ENCODE measurements at places on chromosomes 4 and X. TPM values are rescaled to one million over a fixed set of nuclear protein-coding genes. Genes with fewer than 3 reads are reported as not detected.

GRCh38 chr4:16118090-16118489, 34.3 kb upstream of the PROM1 start:
- no peak for DNase-seq

The TMPRSS11A gene
- not detected for total RNA-seq

The KLB gene
- 2.3 TPM for total RNA-seq

The IL21 gene
- total RNA-seq, result not detected

The PRR27 gene
- total RNA-seq, result not detected

DNA sequence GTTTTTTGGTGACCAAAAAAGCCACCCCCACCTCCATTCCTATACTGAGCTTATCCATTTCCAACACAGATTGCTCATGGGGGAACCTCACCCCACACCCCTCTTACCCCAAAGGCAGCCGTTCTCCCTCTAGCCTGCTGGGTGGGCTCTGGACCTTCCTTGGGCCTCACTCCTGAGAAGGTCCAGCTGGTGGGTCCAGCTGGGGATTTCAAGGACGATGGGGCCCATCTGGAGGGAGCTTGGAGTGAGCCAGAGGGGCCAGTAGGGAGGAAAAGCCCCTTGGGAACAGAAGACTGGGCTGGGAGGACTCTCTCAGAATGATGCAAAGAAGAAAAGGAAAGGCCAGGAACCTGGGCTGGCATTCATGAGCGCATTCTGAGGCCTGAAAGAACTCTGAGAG, 42.0 kb upstream of the PJA1 start:
- no peak for DNase-seq

The NXF2B gene
- not detected for total RNA-seq

The FAM9C gene
- total RNA-seq, result 0.09 TPM

The SMIM31 gene
- total RNA-seq, result 30.6 TPM

- no peak for DNase-seq
These were observed 53.0 kb downstream of the CHST7 start for GRCh38 chrX:46626566-46626965.

The YY2 gene
- 1.2 TPM for total RNA-seq

The TSPAN7 gene
- total RNA-seq, result 114 TPM

The AMBN gene
- total RNA-seq, result not detected

DNA sequence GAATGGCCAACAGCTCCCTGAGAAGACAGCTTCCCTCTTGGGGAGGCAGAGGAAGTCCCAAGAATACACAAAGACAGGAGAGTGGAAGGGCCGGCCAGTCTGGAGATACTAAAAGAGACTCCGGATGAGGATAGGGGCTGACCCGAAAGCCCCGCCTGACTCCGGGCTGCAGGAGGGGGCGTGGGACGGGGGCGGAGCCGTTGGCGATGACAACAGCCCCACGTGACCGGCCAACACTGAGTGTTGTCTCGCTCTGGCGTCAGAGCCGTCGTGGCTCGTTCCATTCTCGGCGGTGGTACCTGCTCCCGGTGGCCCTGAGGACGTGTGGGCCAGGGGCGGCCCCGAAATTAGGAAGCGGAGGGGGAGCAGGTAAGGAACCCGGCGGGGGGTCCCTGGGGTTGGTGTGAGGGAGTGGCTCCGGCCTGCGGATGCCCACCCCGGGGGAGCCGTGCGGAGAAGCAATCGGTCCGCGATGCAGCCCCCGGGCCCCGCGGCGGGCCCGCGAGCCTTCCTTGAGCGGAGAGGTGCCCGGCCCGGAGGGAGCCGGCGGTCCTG, at the start of gene BEX4:
Gene BEX4 (plus strand): TSS at position 239 of the 555 bp plus-strand sequence. CDS start 1,046 bp downstream, outside the sequence.
- DNase-seq, result peak; percentile 87

GRCh38 chrX:19746919-19747651, 140.3 kb downstream of the SH3KBP1 start:
- DNase-seq, result no peak

The NKX6-1 gene
- not detected for total RNA-seq

DNA sequence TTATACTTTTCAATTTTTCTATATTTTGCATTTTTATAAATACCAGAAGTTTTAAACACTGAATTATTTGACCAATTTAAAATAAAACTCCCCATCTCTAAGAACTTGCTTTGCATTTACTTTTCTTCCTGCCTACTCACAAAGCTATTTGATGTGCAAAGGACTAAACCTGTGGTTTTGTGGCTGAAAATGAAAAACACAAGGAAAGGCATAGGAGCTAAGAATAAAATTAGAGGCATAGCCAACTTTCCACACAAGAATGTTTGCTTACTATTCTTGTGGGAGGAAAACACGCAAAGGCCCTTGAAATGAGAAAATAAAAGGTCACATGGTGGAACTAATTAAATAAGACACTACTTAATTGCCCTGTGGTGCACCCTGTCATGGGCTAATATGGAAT, 221.2 kb downstream of the KLHL13 start:
- DNase-seq, result no peak

The ZXDA gene
- total RNA-seq, result 3.8 TPM

The PTCHD1 gene
- total RNA-seq, result 1.9 TPM

DNA sequence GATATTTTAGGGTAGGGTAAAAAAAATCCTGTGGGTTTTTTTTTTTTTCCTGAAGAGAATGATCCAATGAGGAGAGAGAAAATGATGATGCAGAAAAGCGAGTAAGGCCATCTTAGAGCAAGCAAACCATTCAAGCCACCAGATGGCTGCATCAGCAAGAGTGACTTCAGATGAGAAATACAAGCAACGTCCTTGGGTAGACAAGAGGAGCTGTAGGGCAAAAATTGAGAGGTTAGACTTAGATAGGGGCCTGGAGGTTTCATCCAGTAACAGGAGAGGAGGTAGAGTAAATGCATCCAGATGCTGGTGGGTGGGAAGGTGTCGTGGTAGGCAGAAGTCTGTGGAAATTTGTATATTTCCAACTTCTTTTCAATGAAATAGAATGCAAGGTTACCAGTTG, 14.6 kb downstream of the FTHL17 start:
- DNase-seq, result no peak

The PCYT1B gene
- total RNA-seq, result 0.28 TPM

- no peak for DNase-seq
These were observed 152.3 kb downstream of the SLC10A7 start for GRCh38 chr4:146369446-146369845.

The ADAM29 gene
- not detected for total RNA-seq

- no peak for DNase-seq
These were observed 45.4 kb downstream of the KIT start for GRCh38 chr4:54703182-54703581.

- DNase-seq, result no peak
These were observed 24.6 kb downstream of the ADGRG4 start for GRCh38 chrX:136325377-136325776.

The LEF1 gene
- total RNA-seq, result 1.4 TPM

The VCX3B gene
- total RNA-seq, result not detected

DNA sequence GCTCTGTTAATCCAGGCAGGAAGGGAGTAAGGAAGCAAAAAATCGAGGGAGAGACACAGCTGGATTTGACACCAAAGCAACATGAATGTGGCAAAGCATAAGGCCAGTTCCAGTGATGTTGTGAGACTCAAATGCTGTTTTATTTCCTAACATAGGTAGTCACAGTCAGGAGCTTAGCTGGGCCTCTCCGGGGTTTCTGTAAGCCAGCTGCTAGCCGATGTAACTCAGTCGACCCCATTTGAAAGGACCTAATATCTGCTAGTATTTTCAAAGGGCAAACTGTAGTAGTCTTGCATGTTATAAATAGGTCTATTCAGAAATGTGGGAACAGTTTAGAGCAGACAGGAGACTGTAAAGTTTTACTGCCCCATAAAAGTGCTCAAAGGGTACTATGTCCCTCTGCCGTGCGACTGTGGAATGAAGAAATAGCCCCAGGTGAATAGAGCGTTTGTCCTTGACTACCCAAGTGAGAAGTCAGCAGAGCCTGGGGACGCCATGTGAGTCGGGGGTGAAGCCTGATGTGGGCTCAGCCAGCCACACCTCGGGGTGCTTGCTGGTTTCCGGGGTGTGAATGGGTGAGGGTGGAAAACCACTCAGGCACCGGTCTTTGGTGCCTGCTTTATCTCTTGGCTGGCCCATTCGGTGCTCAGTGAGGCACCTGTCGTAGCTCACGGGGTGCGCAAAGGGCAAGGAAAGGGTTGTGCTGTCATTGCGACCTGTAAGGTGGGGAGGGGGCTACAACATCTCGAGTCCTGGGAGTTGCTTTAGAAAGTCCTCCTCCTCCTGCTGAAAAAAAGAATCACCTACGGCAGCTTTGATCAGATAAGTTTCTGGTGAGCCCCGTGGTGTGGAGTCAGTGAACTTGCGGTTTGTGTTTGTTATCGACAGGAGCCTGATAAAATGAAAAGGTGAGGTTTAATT, 745 bp downstream of the TRIM2 start:
- peak; percentile 71 for DNase-seq

GRCh38 chrX:134435894-134436293, 24.1 kb upstream of the HPRT1 start:
- no peak for DNase-seq

The TRAM1L1 gene
- 0.70 TPM for total RNA-seq
